ENCODE measurements at places on chromosomes 6 and 20. TPM values are rescaled to one million over a fixed set of nuclear protein-coding genes. Genes with fewer than 3 reads are reported as not detected.

GRCh38 chr6:125871365-125871764 is 80.6 kb downstream of the NCOA7 start:
- no peak for DNase-seq
- no peak overlapping the region for H3K27ac ChIP-seq
- H3K4me1 ChIP-seq: no peaks in the 10 kb centered on the region
- no peak overlapping the region for H3K4me3 ChIP-seq

- H3K36me3 ChIP-seq: peaks cover 18% of the 10 kb centered on the region
- DNase-seq: peak; percentile 52
- peak overlapping the region; percentile 53 for H3K4me3 ChIP-seq
- H3K27ac ChIP-seq: peak overlapping the region; percentile 96
- H3K4me1 ChIP-seq: peaks cover 58% of the 10 kb centered on the region
Observed at GRCh38 chr6:31734821-31735406, 1.4 kb downstream of the CLIC1 start.

GRCh38 chr6:151452750-151453427 is 963 bp upstream of the RMND1 start:
- peak overlapping the region; percentile 90 for H3K27ac ChIP-seq
- no peak for DNase-seq
- peaks cover 11% of the 10 kb centered on the region for H3K4me1 ChIP-seq
- no peaks in the 10 kb centered on the region for H3K27me3 ChIP-seq
- H3K4me3 ChIP-seq: peak overlapping the region; percentile 82

DNA sequence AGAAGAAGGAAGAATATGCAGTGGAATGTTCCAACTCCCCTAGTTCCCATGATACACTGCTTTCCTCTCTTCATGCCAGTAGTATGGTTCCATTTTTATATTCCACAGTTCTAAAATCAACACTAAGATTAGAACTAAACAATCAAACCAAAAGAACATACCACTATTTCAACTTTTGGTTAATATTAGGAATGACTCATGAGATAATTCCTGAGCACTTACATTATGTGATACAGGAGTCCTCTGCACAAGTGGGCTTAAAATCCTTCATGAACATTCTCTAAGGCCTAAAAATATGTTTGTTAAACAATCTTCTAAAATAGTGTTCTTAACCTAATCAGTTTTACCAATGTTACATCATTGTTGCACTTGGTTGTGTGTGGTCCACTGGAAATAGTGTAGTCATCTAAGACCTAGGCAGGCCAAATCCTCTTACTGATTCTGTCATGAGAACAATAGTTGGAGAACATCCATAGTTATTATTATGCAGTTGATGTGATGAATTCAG is 30.3 kb upstream of the RCAN2 start:
- H3K4me3 ChIP-seq: no peak overlapping the region
- H3K27me3 ChIP-seq: no peaks in the 10 kb centered on the region
- H3K4me1 ChIP-seq: peaks cover 7% of the 10 kb centered on the region
- H3K36me3 ChIP-seq: no peaks in the 10 kb centered on the region
- no peak for DNase-seq

VPS52 gene
- polyA plus RNA-seq: 23.1 TPM

- no peak for DNase-seq
- no peaks in the 10 kb centered on the region for H3K36me3 ChIP-seq
- no peak overlapping the region for H3K27ac ChIP-seq
- H3K4me1 ChIP-seq: peaks cover 7% of the 10 kb centered on the region
- H3K4me3 ChIP-seq: no peak overlapping the region
Observed at GRCh38 chr20:13687815-13688214, 49.1 kb upstream of the TASP1 start.

HCRTR2 gene
- polyA plus RNA-seq: not detected

Measured in liver (tissue), 10 donors.